ENCODE measurements at places on chromosomes 7 and 10.

DNA sequence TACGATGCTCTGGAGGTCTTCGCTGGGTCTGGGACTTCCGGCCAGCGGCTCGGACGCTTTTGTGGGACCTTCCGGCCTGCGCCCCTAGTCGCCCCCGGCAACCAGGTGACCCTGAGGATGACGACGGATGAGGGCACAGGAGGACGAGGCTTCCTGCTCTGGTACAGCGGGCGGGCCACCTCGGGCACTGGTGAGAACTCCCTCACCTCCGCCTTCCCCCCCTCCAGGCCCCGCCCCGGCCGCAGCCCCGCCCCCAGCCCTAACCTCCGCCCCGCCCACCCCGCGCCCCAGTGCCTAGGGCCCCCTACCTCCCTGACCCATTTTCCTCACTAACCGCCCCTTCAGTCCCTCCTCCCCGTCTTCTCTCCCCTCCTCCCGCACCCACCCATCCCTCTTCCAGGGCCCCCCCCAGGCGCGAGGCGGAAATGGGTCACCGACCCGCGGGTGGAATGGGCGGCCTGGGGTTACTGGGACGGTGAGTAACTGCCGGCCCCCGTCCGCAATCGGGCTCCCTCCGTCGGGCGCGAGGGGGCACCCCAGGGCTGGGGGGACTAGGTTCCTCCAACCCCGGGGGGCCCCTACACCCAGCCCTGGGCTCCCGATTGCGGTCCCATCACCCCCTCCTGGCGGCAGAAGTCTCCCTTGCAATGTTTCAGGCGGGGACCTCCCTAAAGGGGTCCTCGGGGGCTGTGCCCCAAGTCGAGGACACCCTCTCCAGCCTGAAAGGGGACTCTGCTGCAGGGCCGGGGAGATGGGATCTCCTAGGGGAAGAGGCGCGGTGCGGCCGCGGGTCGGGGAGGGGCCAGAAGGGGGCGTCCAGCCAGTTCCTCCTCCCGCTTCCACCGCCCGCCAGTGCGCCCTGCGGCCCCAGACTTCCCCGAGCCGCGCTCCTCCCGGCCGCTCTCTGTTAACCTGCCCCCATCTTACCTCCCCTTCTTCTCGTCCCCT is 2.1 kb downstream of the PCOLCE start:
- no peak for DNase-seq

DNA sequence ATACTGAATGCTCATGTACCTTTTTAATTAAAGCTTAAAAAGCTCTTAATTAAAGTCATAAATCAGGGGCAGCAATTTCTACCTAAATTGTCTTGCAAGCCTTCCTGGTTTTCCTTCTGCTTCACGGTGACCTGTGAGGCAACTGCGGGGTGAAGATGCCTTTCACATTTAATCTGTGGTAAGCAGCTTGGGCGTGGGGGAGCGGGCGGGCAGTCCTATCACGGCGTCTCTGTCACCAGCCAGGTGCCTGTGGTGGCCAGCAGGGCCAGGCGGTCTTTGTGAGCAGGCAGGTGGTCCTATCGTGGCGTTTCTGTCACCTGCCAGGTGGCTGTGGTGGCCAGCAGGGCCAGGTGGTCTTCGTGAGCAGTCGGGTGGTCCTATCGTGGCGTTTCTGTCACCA is 269.2 kb upstream of the PPP2R2D start:
- DNase-seq: no peak

DNA sequence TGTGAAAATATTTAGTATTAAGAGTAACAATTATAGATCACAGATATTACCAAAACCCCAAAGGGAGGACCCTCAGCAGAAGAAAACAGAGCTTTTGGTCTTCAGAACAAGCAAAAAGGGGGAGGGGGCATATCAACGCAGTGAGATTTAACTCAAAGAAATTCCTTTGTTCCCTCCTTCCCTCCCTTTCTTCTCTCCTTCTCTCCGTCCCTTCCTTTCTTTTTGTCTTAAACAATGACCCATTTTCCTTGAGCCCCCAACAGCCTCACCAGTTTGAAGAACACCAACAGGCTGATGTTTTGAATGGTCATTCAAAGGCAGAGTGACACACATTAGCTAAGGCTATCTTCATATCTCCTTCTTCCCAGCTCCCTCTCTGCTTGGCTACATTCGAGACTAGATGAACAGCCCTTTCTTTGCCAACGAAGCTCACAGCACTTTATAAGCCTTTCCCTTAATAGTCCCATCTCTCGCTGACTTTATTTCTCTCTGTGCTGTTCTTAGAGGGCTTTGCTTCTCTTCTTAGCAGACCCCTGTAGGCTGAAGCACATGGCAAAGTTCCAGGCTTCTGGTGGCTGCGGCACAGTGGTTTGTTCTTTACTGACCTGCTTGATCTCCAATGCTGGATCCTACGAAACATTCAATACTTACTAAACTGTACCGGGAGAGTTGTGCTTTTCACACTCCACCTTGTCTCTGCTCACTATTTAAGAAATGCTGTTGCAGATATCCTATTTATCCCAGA is 75.6 kb upstream of the KCNIP2 start:
- no peak for DNase-seq

- no peak for DNase-seq
Measured at GRCh38 chr7:24478137-24478655, 95.1 kb upstream of the PALS2 start.

GRCh38 chr7:151173386-151174245 is 6.1 kb upstream of the GBX1 start:
- DNase-seq: no peak

DNA sequence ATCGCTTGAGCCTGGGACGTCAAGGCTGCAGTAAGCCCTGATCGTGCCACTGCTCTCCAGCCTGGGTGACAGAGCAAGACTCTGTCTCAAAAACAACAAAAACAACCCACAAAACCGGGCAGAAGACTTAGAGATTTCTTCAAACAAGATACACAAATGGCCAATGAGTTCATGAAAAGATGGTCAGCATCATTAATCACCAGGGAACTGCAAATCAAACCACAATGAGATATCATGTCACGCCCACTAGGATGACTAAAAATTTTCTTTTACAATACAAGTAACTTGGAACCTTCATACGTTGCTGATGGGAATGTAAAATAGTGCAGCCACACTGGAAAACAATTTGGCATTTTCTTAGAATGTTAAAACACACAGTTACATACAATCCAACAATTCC is 77.3 kb upstream of the GRID1 start:
- DNase-seq: no peak

- no peak for DNase-seq
Measured at GRCh38 chr10:14356921-14357320, 26.2 kb upstream of the FRMD4A start.

DNA sequence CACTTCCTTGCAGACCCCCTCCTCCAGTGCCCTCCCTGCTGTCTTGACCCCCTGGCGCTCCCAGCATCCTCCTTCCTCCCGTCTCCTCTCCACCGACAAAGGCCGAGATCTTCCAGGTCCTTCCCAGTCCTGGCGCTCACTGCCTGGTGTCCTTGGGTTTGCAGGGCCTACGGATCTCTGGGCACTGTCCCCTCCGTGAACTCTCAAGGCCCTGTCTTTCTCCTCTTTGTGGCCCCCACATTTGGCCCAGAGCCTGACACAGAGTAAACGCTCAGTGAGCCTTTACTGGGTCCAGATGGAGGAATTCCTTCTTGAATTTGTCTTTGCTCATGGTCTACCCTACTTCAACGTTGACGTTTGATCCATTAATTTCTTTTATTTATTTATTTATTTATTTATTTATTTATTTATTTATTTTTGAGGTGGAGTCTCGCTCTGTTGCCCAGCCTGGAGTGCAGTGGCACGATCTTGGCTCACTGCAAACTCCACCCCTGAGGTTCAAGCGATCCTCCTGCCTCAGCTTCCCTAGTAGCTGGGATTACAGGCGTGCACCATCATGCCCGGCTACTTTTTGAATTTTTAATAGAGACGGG is 29.7 kb downstream of the TMEM270 start:
- DNase-seq: no peak

DNA sequence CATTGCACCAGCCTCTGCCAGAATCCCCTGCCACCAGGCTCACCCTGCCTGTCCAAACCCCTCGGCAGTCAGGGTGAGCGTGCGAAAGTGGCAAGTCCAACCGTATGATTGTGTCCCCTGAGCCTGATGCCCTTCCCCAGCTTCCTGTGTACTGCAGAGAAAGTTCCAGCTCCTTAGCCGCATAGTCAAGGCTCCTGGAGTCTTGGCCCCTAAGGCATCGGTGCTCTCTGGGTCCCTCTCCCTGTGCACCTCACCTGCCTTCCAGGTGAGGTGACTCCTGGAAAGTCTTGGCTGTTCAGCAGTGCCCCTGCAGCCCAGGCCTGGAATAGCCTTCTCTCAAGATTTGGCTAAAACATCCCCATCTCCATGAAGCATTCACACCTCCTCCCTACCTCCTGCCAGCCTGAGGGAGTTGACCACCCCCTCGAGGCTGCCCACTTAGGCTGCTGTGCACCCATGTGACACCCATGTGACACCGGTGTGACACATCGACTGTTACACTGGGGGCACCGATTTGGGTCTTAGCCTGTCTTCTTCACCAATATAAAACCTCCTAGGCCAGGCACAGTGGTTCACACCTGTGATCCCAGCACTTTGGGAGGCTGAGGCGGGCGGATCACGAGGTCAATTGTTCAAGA is 56.1 kb upstream of the ELN start:
- DNase-seq: no peak

DNA sequence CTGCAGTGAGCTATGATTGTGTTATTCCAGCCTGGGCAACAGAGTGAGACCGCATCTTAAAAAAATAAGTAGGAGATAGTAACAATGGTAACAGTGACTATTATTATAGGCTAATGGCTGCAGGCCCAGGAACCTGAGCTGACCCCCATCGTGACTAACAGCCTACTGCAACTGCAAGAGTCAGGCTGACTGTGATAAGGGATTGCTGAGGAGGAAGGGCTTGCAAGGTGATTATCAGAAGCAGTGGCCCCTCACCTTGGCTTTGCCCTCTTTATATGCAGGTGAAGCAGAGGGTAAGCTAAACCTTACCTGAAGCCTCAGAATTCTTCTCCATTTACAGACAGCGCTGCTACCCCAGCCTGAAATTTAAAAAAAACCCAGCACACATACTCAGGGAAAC is 83.9 kb upstream of the SDK1 start:
- no peak for DNase-seq

- DNase-seq: no peak
Measured at GRCh38 chr10:47348661-47349470, 703 bp downstream of the RBP3 start.

GRCh38 chr7:132760244-132760623 is 184.0 kb upstream of the PLXNA4 start:
- DNase-seq: no peak

DNA sequence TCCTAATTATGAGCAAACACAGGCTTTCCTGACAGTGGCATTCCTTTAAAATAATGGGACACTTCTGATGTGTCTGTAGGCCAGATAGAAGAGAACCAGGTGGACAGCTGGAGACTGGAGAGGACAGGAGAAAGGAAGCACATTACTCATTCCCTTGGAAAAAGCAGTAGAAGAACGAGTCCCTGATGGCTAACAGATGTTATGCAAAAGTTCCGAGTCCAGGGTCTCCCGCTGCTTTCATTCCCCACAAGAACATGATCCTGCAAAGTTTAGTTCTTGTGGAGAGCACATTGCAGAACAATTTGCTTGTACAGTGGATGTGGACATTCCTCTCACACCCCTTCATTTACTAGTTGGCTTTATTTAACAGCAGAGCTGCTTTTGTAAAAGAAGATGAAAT is 137.6 kb downstream of the GPAM start:
- DNase-seq: no peak

DNA sequence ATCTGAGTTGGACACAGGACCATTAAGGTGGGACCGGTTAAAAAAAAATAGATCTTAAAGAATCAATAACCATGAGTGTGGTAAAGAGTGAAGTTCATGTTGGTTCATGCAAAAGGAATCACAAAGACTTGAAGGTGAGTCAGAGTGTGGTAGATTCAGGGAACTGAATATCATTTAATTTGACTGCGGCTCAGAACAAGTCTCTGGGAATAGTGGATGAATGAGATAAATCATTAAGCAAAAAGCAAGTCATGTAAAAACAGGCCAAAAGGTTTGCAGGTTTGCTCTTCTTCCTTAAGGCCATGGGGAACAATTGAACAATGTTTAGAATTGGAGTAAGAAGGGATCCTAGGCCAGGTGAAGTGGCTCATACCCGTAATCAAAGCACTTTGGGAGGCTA is 385.8 kb downstream of the ETV1 start:
- DNase-seq: no peak

DNA sequence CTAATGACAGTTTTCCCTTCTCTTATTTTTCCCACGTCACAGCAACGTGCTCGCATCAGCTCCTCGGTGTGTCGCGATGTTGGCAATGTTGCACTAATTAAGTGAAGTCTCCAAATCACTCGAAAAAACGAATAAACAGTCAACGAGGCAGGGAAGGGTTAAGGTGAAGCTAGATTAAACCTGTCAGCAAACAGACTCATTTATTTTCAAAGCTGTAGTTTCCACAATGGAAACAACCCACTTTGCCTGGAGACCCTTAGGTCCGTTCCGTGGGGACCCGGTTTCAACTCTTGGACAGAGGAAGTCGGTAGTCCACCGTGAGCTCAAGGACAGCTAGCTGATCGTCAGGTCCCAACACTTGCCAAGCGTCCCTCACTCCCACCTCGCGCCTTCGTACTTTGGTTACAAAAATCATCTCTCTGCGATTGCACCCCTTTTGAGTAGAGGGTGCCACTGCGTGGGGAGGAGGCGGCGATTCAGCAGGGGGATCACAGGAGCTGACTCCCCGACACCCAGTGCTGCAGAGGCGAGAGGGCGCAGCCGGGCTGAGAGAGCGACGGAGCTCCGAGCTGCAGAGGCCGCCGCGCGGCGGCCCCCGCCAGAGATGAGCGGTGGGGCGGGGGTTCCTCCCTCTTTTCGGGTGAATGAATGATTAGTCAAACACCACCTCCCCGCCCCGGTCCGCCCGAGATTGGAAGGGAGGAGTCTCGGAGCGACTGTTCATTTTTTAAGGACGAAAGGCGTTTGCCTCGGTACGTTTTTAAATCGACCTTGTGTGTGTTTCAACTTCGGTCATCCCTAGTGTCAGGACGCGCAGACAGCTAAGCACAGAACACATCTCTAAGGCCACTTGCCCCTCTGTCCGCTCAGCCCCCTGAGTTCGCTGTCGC is 1.3 kb upstream of the BMPER start:
- no peak for DNase-seq

GRCh38 chr10:93541402-93542357 is 24.8 kb upstream of the FFAR4 start:
- DNase-seq: no peak

GRCh38 chr10:43131906-43132305 is 6.3 kb upstream of the CSGALNACT2 start:
- DNase-seq: no peak
